T-cell (primary cell): ENCODE measurements at places on chromosomes 6 and 20.

- DNase-seq, result no peak
Measured at GRCh38 chr20:389220-389619, 8.7 kb downstream of the TRIB3 start.

DNA sequence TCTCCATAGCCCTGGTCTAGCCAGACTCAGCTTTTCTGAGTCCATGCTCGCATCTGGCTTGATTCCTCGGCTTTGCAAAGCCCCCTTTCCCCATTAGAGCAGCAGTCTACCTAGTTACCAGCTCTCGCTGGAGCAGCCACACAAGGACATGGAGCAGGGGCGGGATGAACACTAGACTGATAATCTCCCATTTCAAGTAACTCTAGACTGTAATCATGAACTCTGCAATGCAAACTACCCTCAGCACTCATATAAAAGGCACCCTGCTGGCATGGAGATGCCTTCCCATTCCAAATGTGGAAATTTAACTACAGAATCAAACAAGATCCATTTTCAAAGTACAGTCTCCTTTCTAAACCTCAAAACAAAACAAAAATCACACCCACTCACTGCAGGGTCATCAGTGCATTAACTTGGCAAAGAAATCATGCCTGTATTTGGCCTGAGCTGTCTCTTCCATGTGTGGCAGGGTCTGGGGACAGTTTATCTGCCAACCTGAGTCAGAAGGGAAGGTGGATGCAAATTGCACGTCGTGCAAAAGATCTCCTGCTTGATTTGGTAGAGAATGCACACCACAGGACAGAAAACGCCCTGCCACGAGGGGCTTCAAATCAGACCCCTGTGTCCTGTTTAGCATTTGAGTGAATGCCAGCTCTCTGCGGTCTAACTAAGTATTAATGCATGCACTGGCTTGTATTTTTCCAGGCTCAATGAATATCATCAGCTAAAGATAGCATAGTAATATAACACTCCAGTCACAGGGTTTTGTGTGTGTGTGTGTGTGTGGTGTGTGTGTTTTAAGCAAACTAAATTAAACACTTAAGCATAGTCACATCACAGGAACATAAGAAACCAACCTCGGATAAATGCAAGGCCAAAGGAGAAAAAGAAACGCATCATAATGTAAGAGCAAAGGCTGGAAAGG is 85.3 kb downstream of the MYLK4 start:
- no peak for DNase-seq

GRCh38 chr6:72793641-72794395 is 172.0 kb downstream of the KCNQ5 start:
- DNase-seq, result no peak

DNA sequence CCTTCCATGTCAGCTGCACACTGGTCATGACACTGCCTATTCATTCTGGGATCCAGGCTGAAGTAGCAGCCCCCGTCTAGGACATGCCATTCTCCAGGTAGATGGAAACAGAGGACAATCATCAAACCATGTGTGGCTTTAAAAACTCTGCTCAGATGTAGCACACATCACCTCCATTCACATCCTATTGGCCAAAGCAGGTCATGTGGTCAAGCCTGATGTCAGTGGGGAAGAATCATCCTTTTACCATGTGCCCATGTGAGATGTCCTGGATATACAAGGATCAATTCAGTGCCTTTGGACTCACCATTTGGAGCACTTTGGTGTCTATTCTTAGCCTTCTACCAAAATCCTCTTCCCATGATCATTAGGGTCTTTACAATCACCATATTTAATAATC is 99.5 kb downstream of the CDC5L start:
- no peak for DNase-seq

- no peak for DNase-seq
Measured at GRCh38 chr20:35173576-35174192, 1.8 kb downstream of the PROCR start.

DNA sequence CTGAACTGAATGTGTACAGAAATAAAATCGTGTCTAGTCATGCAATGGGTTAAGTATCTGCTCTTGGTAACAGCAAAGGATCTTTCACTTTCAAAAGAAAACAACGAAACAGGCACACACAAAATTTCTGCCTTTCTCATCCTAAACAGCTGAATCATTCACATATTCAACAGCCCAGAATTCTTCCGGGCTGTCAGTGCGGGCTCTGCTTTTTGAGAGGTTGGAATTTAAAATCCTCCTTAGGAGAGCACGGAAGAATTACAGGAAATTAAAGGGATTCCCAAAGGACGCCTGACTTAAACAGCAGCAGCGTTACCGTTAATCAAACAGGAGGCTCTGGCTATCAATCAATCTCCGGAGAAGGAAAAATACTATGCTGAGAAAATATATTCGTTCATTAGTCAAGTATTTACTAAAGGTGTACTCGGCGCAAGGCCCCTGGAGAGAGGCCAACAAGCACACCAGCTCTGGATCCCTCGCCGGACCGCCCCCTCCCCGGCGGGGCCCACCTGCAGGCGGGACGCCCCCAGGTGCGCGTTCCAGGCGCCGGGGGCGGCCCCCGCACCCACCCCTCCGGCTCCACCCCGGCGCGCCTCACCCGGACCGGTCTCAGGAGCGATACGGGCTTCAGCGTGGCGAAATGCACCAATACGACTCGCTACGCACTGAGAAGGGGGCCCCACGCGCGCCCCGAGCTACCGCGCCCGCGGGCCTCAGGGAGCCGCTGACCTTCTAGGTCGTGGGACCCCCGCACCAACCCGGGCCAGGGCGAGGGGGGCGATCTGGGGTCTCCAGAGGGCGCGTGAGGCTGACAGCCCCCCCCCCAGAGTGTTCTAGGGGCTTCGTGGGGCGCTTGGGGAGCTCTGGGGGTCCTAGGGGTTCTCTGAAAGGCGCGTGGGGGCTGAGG is 1.0 kb downstream of the NAPB start:
- peak; percentile 21 for DNase-seq

DNA sequence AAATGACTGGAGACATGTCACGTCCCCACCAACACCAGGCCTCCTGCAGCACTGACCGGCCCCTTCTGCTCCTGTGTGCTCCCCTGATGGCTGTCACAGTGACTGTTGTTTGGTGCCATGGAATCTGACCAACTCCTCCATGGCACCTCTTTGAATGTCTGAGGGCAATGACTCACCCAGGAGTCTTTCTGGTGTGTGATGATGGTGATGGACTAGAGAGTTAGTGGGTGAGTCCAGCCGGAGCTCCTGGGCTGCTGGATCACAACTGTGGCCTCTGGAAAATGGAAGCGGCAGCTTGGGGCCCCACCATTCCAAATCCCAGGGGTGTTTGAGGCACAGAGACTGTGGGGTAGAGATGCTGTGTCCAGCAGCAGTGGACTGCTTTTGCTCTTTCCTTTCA is 133.3 kb downstream of the TFAP2C start:
- DNase-seq, result no peak

DNA sequence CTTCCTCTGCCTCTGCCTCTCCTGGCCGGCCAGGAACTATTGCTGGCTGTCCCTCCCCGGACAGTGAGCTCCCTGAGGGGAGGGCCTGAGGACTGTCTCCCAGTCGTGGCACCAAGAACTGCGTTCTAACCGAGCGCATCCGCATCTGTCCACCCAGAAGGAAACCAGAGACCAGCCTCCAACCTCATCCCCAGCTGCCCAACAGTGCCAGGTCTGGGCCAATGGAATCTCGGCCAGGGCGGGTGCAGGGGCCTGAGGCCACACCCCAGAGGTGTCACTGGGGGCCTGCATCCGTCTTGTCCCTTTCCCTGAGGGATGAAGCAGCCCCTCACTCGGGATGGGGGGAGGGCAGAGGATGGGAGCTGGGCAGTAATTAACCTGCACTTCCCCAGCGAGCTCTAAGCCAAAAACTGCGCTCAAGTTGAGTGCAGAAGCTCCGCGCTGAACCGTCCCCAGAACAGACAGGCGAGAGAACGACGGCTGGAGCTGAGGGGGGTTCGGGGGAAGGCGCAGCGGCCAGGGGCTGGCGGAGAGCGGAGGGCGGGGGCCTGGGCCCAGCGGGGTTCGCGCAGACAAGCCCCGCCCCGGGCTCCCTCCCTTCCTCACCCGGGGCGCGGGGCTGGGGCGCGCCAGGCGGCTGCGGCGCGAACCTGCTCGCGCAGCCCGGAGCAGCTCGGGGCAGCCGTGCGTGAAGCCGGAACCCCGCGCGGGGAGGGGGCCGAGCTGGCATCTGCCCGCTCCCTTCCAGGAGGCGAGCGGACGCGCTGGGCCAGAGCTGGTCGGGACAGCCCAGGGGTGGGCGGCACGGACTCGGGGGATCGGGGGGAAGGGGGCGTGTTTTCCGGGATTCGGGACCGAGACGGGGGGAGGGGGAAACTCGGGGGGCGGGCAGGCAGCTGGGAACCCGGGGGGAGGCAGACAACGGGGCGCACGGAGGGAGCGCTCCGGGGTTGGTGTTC is 1.4 kb downstream of the TFEB start:
- peak; percentile 76 for DNase-seq

DNA sequence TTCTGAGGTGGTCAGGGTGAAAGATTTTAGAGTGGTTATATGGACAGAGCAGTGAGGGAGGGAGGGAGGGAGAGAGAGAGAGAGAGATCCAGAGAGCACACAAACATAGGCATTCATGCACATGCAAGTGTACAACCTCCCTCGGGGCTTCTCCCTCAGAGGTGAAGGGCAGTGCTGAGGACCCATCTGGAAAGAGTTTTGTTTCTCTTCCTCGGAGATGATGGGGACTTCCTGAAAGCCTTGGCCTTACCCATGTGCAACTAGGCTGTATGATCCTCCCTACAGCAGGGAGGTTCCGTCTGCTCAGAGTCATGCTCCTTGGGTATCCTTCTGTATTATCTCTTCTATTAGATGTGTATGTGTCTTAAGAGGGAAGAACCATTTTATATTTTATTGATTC is 21.4 kb upstream of the TSPYL1 start:
- DNase-seq, result no peak

GRCh38 chr6:31969712-31970603 is 2.0 kb downstream of the DXO start:
- DNase-seq, result no peak

DNA sequence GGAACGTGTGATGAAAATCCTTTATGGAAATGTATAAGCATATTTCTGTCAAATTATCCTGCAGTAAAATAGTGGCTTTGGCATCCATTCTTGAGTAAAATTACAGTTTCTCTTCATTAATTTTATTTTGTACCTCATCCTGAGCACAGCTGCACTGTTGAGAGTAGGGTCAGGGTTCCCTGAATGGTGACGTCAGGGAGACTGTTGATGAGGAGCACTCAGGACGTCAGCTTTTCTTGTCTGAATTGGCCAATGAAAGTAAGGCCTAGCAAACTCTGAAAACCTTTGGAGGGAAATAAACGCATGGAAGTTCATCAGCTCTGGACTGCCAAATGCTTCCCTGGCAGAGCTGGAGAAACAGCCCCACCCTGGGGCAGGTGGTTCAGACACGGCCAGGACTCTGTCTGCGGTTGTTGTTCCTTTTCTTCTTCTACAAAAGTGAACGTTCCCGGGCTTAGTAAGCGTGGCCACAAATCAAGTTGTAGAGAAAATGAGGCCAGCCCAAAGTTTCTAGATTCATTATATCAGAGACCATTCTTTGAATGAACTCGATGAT is 179.7 kb upstream of the EXOC2 start:
- no peak for DNase-seq

- DNase-seq, result no peak
Measured at GRCh38 chr6:106104476-106104875, 18.3 kb downstream of the PRDM1 start.

DNA sequence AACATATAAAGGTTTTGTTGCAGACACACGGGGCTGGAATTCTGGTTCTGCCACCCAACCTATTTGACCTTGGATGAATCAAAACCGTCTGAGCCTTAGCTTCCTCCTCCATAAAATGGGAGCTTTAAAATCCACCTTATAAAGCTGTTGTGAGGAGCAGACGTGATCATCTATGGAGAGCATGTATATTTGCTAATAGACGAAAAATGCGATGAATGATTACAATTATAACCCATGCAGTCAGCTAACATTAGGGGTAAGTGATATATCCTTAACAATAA is 586 bp upstream of the NUP153 start:
- no peak for DNase-seq
